ENCODE measurements at places on chromosomes 6 and 20.

GRCh38 chr20:39773380-39774000 lies 811.3 kb downstream of the DHX35 start:
- no peak for DNase-seq

- DNase-seq, result no peak
Observed at GRCh38 chr20:21513881-21514540, at the start of gene NKX2-2. Gene NKX2-2 (minus strand): TSS chr20:21514064. CDS start chr20:21513669, 395 bp downstream.

DNA sequence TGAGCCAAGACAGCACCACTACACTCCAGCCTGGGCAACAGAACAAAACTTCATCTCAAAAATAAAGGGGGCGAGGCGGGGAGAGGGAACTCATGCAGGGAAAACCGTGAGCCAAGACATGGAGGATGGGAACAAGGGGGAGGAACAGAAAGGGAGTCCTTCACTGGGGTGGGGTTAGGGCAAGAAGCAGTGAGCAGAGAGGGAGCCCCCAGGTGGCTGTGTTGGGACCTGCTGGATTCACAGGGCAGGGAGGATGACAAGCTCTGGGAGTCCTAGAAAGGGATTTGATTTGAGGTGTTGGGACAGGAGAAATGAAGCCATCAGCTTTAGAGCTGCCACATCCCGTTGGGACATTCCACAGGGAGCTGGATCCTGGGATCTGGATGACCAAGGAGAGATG lies 90.6 kb upstream of the TOP1 start:
- no peak for DNase-seq

DNA sequence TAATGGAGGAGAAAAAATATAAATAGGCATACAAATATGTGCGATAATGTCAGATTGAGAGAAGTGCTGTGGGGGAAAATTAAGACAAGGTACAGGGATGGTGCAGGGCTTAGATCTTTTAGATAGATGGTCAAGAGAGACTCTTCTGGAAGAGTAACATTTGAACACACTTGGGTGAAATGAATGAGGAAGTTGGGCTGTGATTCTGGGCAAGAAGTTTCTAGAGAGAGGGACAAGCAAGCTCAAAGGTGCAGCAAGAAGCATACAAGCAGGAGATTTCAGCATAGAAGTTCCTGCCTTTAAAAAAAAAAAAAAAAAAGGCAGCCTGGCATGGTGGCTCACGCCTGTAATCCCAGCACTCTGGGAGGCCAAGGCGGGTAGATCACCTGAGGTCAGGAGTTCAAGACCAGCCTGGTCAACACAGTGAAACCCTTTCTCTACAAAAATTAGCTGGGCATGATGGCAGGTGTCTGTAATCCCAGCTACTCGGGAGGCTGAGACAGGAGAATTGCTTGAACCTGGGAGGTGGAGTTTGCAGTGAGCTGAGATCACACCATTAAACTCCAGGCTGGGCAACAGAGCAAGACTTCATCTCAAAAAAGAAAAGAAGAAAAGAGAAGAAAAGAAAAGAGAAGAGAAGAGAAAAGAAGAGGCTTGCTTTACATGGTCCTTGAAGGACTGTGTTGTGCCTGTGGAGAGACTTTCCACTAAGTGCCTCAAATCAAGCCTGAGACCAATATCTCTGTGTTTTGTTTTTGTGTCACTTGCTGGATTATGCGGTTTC lies 9.7 kb upstream of the CD83 start:
- DNase-seq, result no peak

GRCh38 chr6:89251170-89251569 lies 34.0 kb upstream of the GABRR1 start:
- DNase-seq, result no peak

- DNase-seq, result peak; percentile 66
Observed at GRCh38 chr6:133432021-133432989, 191.1 kb downstream of the EYA4 start.

- DNase-seq, result no peak
Observed at GRCh38 chr20:24969186-24970029, 20.3 kb downstream of the CST7 start.

- DNase-seq, result peak; percentile 34
Observed at GRCh38 chr6:149925253-149925973, 2.5 kb upstream of the RAET1G start.

DNA sequence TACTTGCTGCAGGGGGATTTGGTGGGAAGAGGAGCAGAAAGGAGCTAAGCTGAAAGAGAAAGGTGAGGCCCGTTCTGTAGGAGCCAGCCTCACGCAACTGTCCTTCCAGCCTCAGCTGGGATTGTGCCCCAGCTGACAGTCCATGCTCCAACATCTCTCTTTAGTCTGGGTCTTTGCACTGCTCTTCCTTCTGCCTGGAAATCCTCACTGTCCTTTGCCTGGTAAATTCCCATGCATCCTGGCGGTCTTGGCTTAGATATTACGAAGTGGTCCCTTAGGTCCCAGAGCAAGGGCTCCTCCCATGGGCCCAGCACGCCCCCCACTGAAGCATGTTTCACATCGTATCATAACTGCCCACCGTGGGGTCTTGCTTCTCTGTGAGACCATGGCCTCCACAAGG lies 52.2 kb downstream of the FGD2 start:
- DNase-seq, result no peak

DNA sequence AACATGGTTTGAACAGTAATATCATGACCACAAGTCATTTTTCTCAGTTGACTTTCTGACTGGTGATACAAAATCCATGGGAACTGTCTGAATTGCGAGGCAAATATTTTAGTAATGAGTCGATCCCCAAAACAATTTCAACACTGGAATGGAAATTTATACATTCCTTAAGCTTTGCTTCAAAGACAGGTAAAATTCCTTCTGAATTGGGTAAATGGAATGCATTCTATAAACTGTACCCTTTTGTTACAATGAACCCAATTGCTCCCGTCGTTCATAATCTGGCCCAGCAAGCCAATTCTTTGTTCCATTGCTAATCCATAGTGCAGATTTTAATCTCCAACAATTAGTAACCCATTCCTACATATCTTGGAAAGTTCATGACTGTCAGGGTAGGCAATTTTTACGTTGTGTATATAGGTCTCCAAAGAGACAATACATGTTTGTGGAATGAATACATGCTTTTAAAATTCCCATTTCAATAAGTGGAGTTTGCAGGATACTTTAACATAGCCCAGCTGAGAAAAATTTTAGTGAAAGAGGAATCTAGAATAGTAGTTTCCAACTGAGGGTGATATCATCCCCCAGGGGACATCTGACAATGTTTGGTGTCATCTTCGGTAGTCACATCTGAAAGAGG lies 32.7 kb downstream of the CYP24A1 start:
- peak; percentile 6 for DNase-seq

GRCh38 chr20:49584418-49585382 lies 16.8 kb upstream of the PTGIS start:
- DNase-seq, result no peak

- DNase-seq, result no peak
Observed at GRCh38 chr6:121934451-121934850, 465.0 kb upstream of the HSF2 start.

DNA sequence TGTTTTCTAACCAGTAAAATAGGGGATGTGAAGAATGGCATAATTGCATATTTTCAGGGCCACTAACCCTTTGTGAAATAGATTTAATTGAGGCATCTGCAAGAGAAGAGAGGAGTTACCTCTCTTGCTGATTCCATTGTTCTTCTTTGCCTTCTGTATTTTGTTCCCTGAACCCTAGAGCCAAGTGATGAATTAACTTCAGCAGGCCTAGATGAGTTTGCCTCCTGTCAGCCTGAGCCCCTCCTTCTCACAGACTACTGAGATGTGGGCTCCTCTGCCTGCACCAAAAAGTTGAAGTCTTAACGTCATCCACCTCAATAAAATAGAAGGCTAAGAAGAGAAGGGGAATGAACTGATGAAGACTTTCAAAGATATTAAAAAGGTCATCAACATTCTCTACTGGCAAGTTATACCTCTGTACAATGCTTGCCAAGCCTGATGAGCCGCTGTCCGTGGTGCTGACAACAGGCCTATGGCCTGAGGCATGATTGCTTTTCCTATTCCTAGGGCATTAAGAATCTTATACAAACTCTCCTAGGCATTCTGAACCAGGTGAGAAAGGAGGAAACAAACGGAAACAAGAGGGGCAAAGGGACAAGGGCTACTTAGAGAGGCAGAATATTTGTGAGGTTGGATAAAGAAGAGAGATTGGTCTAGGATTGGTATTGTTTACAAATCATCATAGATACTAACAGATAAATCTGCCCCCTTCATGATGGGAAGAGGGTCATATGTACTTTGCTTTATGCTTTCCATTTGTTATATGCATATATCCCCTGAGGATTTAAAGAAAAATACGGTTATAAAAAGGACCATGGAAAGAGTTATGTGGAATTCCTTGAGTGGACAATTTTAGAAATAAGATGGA lies 46.8 kb downstream of the CD24 start:
- peak; percentile 71 for DNase-seq

DNA sequence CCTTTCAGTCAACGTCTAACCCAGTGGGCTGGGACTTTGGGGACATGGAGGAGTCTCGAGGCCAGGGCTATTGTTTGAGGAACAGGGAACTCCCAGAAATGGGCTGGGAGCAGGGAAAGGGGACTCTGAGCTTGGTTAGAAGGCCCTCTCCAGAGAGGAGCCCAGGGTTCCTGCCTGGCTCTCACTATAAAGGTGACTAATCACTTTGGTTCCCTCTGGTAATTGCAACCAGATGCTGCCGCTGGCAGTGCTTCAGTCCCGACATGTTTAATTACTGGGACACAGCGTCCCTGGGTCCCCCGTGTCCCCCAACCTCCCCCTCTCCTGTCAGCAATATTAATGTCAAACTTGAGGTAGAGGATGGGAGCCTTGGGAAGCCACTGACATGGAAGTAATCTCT lies 5.0 kb upstream of the GDF5 start:
- no peak for DNase-seq

DNA sequence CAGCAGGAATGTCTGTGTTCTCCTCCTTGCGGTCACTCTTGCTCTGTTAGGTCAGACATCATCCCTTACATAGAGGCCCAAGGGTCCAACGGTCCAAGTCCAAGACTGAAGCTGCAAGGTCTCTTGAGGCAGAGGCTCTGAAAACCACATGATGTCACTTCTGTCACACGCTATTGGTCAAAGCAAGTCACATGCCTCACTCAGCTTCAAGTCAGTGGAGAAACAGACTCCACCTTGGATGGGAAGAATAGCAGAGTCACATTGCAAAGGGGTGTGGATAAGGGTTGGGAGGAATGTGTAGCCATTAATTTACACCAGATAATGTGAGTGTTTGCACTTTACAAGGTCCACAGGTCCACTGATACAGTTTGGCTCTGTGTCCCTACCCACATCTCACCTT lies 17.5 kb downstream of the SLC52A3 start:
- DNase-seq, result peak; percentile 54
